Ovary (tissue), 10 donors: ENCODE measurements at places on chromosomes 5 and 9. TPM values are rescaled to one million over a fixed set of nuclear protein-coding genes. Genes with fewer than 3 reads are reported as not detected.
A peak's percentile ranks its signal among the peaks of the same experiment; 100 is the strongest.

- no peak for DNase-seq
Measured at GRCh38 chr5:6029811-6030271, 348.5 kb downstream of the MED10 start.

Gene IDNK
- total RNA-seq, result 4.9 TPM

DNA sequence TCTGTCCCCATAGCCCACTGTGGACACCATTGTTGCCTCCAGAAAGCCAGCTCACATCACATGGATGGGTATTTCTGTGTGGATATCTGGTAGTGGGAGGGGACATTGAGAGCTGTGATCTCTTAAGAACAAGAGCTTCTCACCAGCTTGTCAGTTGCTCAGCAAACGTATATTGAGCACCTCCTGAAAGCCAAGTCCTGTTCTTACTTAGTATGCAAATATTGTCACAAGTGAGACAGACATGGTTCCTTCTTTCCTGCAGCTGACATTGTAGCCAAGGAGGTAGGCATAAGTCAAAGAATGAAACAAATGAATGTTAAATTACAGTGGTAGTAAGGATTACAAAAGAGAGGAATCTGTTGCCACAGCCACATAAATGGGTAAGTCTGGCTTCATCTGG, 3.8 kb downstream of the TCOF1 start:
- no peak for DNase-seq

DNA sequence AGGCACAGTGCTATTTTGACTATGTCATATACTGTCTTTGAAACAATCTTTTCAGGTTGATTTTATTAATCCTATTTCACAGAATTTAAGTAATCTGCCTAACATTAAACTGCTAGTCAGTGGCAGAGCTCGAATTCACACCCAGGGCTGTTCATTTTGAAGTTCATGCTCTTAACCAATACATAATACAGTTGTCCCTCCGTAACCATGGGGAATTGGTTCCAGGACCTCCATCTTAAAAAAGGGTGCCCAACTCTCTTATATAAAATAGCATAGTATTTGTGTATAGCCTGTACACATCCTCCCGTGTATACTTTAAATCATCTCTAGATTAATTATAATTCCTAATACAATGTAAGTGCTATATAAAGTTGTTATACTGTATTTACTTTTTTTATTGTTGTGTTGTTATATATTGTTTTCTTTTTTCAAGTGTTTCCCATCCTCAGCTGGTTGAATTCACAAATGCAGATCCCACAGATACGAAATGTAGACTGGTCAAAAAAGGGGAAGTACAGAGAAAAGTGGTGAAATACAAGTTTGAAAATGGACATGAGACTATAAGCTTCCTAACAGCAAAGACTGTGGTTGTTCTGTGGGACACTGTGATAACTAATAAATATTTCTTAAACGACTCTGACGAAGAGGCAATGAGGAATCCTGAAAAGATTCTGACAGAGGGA, 18.3 kb downstream of the RFX3 start:
- no peak for DNase-seq

Gene CDH9
- total RNA-seq, result not detected

Gene FST
- total RNA-seq, result 3.5 TPM

Gene TARS1
- 48.1 TPM for total RNA-seq

- DNase-seq, result peak; percentile 69
Measured at GRCh38 chr9:96219026-96219899, 82.7 kb downstream of the HSD17B3 start.

Gene CDC14B
- total RNA-seq, result 10.0 TPM

DNA sequence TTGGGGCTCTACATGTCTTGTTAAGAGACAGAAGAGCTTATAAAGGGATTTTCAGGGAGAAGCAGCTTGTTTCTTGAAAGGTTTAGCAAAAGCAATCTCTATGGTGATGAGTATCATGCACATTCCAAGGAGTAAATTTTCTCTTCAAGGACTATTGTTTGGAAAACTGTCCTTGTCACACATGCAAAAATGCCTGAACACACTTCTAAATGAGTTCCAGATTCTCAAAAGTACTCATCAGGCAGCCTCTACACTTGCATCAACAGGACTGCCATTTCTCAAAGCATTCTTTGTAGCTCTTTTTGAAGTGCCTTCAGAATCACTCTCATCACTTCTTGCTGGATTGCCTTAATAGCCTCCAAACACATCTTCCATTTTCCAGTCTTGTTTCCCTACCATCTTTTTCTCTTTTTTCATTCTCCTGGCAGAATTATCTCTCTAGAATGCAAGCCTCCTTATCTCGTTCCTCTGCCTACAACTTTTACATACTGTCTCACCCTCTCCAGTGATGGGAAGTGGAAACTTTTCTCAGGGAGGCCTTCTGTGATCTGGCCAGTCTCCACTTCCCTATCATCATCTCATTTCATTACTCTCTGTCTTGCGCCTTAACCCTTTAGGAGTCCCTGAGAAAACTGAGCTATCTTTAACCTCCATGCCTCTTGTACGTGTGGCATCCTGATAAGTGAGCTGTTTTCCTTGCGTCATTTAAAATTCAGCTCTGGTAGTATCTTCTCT, 631.5 kb upstream of the TLE4 start:
- no peak for DNase-seq

- DNase-seq, result no peak
Measured at GRCh38 chr5:136328097-136328496, 37.2 kb downstream of the TRPC7 start.

Gene GABRA1
- not detected for total RNA-seq

DNA sequence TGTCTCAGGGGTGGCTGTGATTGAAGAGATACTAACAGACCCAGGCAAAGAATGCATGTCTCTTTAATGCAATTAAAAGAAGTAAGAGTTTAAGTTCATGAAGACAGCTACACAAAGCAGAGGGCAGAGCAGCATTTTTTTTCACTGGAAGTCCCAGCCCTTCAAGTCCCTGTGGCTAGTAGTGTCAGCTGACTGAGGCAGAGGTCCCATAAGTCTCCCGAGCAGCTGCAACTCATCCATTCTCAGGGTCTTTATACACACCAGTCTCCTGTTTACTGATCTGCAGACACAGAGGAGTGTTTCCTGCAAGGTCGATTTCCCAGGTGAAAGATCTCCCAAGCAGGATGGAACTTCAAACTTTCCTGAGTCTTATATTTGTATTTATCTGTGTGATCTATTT, 169.4 kb upstream of the GLRA1 start:
- DNase-seq, result no peak

- no peak for DNase-seq
Measured at GRCh38 chr5:121987685-121988073, 25.9 kb downstream of the SRFBP1 start.

Gene PPP2R2B
- total RNA-seq, result 1.1 TPM

GRCh38 chr5:32018476-32019436, 155.4 kb downstream of the GOLPH3 start:
- DNase-seq, result no peak

Gene SLC25A2
- total RNA-seq, result not detected

Gene FBXL7
- total RNA-seq, result 25.6 TPM

- DNase-seq, result no peak
Measured at GRCh38 chr5:146909255-146910068, 30.9 kb upstream of the PPP2R2B start.

Gene OR1L1
- not detected for total RNA-seq

GRCh38 chr9:20740929-20741582, 57.0 kb downstream of the FOCAD start:
- DNase-seq, result no peak

Gene TMEM250
- 13.8 TPM for total RNA-seq

DNA sequence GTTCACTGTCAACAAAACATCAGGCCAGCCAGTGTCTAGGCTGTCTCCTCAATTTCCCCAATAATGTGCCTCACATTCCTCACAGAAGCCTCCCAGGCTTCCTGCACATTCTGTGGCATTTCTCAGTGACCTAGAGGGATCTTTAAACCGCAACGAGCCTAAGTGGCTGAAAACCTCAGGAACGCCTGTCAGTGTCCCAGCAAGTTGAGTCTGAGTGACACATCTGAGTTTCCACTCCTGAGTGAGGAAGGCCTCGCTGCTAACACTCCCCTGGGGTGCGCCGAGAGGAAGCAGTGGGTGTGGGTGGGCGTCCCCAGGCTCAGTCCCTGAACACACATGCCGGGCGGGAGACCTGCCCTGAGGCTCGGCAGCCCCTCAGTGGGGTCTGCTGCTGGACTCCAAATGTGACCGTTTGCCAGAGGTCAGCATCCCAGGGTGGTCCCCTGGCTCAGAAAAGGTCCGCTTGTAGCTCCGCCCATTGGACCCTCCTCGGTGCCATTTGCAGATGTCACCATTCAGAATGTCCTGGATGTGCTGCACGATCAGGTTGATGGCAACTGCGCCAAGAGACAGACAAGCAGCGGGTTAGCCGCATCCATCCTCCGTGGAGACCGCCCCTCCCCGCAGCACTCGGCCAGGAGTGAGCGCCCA, 6.3 kb downstream of the UCK1 start:
- no peak for DNase-seq

DNA sequence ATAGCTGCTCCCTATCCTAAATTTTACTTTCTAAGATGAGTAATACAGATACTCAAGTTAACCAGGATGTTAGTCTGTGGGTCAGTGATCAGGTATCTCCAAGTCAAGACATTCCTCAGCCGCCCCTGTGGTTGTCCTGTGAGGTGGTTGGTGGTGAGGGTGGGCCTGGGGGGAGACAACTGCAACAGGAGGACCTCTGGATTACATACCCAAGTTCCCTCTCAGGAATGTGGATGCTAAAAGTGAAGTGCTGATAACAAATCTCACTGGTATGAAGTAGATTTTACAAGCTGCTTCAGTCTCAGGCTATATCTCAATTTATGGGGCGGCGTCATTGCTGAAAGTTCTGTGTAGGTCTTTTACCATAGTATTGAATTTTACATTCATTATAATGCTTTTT, 38.3 kb downstream of the SLC1A3 start:
- DNase-seq, result no peak

- no peak for DNase-seq
Measured at GRCh38 chr5:87263498-87263897, 4.2 kb upstream of the RASA1 start.

Gene LHX3
- total RNA-seq, result not detected

GRCh38 chr9:138072897-138073296, 195.3 kb downstream of the CACNA1B start:
- no peak for DNase-seq

DNA sequence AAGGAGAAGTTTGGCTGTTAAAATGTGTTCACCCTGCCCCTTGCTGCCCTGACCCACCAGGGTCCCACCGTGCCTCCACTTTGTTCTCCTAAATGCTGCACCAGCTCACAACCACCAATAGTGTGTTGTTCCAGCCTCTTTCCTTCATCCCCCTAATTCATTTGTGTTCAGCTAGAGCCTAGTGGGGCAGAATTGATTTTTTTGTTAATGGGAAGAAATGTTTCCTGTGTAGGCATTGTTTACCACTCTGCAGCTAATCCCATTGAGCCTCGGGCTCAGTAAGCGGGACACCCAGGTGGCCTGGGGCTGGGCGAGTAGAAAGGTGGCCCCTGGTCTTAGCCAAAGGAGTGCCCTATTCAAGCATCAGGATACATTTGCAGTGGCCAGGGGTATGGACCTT, 127.6 kb downstream of the MVB12B start:
- DNase-seq, result no peak

- no peak for DNase-seq
Measured at GRCh38 chr5:176653401-176654385, 6.4 kb downstream of the TSPAN17 start.

DNA sequence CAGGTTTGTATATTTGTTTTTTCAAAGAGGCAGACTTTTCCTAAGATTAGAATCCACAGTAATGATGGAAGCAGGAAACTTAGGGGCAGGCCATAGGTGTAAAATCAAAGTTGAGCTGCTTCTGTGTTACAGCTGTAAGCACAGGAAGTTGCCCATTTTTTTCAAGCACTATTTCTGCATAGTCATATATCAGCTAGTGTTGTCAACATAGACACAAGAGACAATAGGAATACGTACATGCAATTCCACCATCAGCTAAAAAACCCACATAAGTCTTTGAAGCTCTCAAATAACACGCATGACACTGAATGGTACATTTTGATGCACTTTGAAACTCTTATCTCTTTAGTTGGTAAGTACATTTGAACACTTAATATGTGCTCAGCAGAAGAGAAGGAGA, 20.2 kb upstream of the SMIM15 start:
- DNase-seq, result no peak
